ENCODE measurements at places on chromosomes 1 and 21. TPM values are rescaled to one million over a fixed set of nuclear protein-coding genes. Genes with fewer than 3 reads are reported as not detected.

BRINP3 gene
- not detected for total RNA-seq

REG4 gene
- 9.2 TPM for total RNA-seq

LCE1F gene
- not detected for total RNA-seq

GNAT2 gene
- total RNA-seq = not detected

MANEAL gene
- 1.8 TPM for total RNA-seq

DTL gene
- total RNA-seq = 0.58 TPM

TMEM269 gene
- not detected for total RNA-seq

ICOSLG gene
- total RNA-seq = 1.2 TPM

DNA sequence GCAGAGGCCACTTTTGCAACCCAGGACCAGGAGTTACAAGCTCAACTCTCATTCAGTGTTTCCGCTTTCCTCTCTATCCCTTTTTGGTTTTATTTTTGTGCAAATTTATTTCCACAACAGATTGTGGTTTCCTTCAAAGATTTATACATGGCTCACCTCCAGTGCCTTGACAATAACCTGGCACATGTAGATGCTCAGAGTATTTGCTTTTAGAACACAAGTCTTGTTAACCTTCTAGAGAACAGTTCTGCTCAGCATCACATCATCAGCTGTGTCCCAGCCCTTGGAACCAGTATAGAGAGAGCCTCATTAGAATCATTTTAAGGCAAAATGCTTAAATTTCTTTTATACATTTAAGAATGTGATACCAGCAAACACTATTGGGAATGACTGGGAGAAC lies 133.7 kb downstream of the TENT5C start:
- H3K27me3 ChIP-seq = no peaks in the 10 kb centered on the region
- H3K36me3 ChIP-seq = no peaks in the 10 kb centered on the region
- H3K27ac ChIP-seq = no peak overlapping the region

GRCh38 chr1:167563579-167564246 lies 10.2 kb upstream of the CREG1 start:
- H3K4me3 ChIP-seq = no peak overlapping the region
- H3K27ac ChIP-seq = peak overlapping the region; percentile 27
- no peaks in the 10 kb centered on the region for H3K36me3 ChIP-seq
- no peaks in the 10 kb centered on the region for H3K4me1 ChIP-seq
- H3K27me3 ChIP-seq = no peaks in the 10 kb centered on the region

GRCh38 chr1:198171667-198172540 lies 15.1 kb downstream of the NEK7 start:
- peaks cover 95% of the 10 kb centered on the region for H3K4me1 ChIP-seq
- DNase-seq = no peak
- H3K4me3 ChIP-seq = no peak overlapping the region
- H3K36me3 ChIP-seq = no peaks in the 10 kb centered on the region
- H3K27ac ChIP-seq = no peak overlapping the region

DNA sequence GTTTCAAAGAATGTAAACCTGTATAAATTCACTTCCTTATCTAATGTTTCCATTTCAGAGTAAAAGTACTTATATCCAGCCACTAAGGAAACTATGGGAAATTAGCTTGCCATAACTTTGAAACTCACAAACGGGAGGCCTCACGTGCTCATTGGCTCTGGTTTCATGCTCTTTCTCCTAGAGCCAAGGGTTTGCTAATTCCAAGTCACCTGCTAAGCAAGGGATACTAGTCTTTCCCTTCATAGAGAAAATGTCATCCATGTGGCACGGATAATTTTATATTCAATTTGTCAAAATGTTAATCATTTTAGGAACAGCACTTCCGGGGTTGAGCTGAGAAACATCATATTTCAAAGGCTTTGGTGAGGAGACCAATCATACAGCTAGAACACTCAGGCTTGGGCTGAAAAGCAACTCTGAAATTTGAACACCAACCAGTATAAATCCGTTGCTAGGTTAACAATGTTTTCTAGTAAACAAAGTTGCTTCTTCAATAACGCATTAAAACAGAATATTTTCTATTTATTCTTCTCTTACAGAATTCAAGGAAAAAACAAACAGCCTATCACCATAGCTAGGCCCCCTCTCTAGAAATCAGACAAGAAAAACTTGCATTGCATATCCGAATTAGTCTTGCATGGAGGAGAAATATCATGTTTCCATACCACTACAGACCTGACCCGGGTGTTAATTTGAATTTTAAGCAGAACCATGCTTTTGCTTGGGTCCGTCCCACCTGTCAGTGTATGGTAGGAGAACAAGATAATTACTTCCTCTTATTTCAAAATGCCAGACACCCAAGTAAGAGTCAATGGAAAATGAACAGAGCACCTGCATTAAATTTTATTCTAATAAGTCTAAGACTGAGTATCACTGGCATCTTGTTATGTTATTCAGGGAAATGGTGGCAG lies 196.1 kb upstream of the ESRRG start:
- no peaks in the 10 kb centered on the region for H3K36me3 ChIP-seq
- DNase-seq = no peak
- no peaks in the 10 kb centered on the region for H3K27me3 ChIP-seq
- H3K27ac ChIP-seq = no peak overlapping the region

DNA sequence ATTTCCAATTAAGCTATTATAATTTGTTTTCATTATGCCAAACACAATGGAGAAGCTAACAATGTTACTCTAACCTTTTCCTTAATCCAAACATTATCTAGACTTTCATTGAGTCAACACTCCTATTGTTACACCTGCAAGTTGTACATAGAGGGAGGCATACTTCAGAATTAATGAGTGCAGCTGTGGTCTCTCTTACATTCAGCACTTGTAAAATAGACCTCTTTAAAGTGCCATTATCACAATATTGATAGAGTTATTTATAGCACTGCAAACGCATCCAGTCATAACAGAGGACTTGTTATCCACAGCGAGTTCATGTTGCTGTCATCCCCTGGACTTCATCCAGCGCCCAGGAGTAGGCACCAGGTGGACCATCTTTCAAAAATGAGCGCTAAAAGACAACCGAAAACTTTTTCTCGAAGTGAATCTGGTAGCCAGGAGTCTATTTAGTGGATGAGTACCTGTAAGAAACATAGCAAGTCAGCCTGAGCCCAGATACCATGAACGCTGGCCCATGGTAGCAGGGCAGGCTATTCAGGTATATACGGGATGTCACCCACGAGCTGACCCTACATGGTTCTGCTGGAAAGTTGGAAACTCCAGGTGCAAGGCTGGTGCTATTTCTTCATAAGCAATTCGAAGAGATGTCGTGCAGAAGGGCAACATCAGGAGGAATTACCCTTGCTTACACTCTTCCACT lies 70.6 kb upstream of the NFIA start:
- H3K36me3 ChIP-seq = no peaks in the 10 kb centered on the region
- H3K4me3 ChIP-seq = no peak overlapping the region
- no peak overlapping the region for H3K27ac ChIP-seq
- DNase-seq = peak; percentile 18
- no peaks in the 10 kb centered on the region for H3K4me1 ChIP-seq
- no peaks in the 10 kb centered on the region for H3K27me3 ChIP-seq

GRCh38 chr1:71080230-71080738 lies 551 bp downstream of the ZRANB2 start:
- peak overlapping the region; percentile 85 for H3K27ac ChIP-seq
- H3K4me3 ChIP-seq = peak overlapping the region; percentile 83
- H3K4me1 ChIP-seq = peaks cover 12% of the 10 kb centered on the region
- DNase-seq = no peak
- H3K27me3 ChIP-seq = no peaks in the 10 kb centered on the region

GRCh38 chr1:172177849-172178248 lies 242.6 kb upstream of the C1orf105 start:
- no peak for DNase-seq
- peaks cover 20% of the 10 kb centered on the region for H3K4me1 ChIP-seq
- H3K27ac ChIP-seq = peak overlapping the region; percentile 35

DNA sequence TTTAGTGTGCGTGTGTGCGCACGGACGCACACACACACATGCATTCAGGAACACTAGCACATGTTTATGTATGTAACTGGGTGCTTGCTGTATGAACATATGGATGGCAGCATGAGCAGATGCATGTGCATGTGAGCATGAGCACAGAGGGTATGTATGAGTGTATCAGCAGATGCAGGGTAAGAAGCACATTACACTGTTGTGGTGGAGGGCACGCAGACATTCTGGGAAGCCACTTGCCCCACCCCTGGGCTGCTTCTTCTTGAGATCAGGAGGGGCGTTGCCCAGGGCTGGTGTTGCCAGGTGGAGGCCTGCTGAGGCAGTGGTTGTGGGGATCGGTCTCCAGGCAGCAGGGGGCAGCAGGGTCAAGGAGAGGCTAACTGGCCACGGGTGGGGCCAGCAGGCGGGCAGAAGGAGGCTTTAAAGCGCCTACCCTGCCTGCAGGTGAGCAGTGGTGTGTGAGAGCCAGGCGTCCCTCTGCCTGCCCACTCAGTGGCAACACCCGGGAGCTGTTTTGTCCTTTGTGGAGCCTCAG lies 3.9 kb upstream of the P3R3URF start:
- no peaks in the 10 kb centered on the region for H3K27me3 ChIP-seq
- H3K4me3 ChIP-seq = peak overlapping the region; percentile 21
- H3K4me1 ChIP-seq = peaks cover 25% of the 10 kb centered on the region

DNA sequence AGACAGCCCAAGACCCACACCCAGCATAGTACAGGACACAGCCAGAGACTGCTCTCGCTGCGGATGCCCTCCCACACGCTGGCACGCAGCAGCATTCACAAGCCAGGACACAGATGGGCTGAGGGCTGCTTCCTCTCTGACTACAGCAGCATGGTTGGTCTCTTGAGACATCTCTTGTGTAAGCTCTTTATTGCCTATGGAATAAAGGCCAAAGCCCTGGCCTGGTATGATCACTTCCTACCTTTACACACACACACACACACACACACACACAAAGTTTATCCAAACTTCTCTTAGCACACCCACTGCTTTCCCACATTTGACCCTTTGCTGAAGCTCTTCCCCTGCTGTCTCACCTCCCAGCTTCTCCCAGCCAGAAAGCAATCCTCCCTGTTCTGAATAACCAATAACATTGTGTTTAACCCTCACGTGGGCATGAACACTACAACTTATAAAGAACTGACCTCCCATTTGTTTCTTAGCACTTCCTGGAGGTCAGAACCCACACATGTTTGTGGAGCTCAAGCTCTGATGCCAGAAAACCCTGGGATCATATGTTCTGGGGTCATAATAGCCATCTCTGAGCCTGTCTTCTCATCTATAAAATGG lies 1.2 kb upstream of the LUZP1 start:
- peaks cover 8% of the 10 kb centered on the region for H3K4me1 ChIP-seq
- DNase-seq = peak; percentile 79
- no peaks in the 10 kb centered on the region for H3K27me3 ChIP-seq
- peak overlapping the region; percentile 90 for H3K27ac ChIP-seq
- H3K4me3 ChIP-seq = no peak overlapping the region
- no peaks in the 10 kb centered on the region for H3K36me3 ChIP-seq

DNA sequence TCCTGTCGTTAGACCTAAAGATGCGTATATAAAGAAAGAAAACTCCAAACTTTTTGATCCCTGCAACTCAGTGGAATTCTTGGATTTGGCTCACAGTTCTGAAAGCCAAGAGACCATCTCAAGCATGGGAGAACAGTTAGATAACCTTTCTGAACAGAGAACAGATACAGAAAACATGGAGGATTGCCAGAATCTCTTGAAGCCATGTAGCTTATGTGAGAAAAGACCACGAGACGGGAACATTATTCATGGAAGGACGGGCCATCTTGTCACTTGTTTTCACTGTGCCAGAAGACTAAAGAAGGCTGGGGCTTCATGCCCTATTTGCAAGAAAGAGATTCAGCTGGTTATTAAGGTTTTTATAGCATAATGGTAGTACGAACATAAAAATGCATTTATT lies 33.1 kb downstream of the MDM4 start:
- no peak overlapping the region for H3K27ac ChIP-seq
- no peaks in the 10 kb centered on the region for H3K4me1 ChIP-seq
- H3K27me3 ChIP-seq = no peaks in the 10 kb centered on the region
- no peak for DNase-seq
- no peak overlapping the region for H3K4me3 ChIP-seq

DNA sequence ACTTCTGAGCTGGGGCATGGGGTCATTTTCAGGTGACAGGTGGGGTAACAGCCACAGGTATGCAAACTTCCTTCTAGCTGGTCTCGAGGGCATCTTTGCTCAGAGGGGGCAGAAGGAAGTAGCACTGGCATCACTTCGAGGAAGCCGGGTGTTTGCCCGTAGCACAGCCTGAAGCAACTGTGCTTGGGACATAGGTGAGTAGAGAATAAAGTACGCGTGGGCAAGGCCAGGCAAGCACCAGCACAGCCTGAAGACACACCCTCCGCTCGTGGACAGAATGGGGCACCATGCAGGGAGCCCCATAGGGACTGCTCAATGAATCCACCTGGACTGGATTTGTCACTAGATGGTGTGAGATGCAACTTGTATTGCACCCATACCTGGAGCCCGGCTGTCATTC lies 167.1 kb downstream of the KCNJ6 start:
- no peak overlapping the region for H3K27ac ChIP-seq
- no peaks in the 10 kb centered on the region for H3K27me3 ChIP-seq
- H3K36me3 ChIP-seq = no peaks in the 10 kb centered on the region
- H3K4me3 ChIP-seq = no peak overlapping the region

- no peak overlapping the region for H3K4me3 ChIP-seq
- no peak for DNase-seq
- peaks cover 24% of the 10 kb centered on the region for H3K4me1 ChIP-seq
Measured at GRCh38 chr1:31911994-31912780, 26.0 kb downstream of the PTP4A2 start.

- H3K27me3 ChIP-seq = peaks cover 6% of the 10 kb centered on the region
- no peak for DNase-seq
- H3K36me3 ChIP-seq = no peaks in the 10 kb centered on the region
- H3K4me3 ChIP-seq = no peak overlapping the region
- no peak overlapping the region for H3K27ac ChIP-seq
Measured at GRCh38 chr1:39497585-39497984, 6.1 kb downstream of the BMP8A start.

DNA sequence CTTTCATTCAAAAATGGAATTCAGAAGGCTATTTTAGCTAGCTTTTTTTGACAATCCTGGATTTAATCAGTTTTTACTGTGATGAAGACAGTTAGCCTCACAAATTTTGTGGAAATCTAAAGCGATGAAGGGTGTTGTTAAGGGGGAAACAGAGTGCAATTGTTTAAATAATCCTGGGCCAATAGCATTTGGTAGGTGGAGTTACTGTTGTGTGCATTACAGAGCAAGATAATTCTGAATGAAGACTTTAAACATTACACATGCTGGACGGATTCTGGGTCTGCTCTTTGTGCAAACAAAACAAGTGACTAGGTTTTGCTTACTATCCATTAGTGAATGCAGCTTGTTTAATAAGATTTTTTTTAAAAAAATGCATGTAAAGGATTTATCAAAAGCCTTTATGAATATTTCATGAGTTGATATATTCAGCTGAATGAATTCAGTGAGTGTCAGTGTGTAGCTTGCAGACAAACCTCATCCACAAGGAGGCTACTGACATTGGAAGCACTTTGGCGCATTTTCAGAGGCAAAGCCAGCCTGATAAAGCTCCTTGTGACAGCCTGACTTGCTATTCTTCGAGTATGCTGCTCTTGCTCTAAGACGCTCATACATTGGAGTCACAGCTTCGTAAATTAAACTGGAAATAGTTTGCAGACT lies 199.6 kb downstream of the PDE4B start:
- H3K27me3 ChIP-seq = no peaks in the 10 kb centered on the region
- DNase-seq = no peak
- peaks cover 12% of the 10 kb centered on the region for H3K4me1 ChIP-seq
- no peak overlapping the region for H3K27ac ChIP-seq
- no peak overlapping the region for H3K4me3 ChIP-seq
- no peaks in the 10 kb centered on the region for H3K36me3 ChIP-seq

Measured in stomach (tissue), 19 donors.